ENCODE measurements at places on chromosomes 3 and 15. TPM values are rescaled to one million over a fixed set of nuclear protein-coding genes. Genes with fewer than 3 reads are reported as not detected.

Gene CDC25A
- polyA plus RNA-seq = 9.7 TPM

Gene A4GNT
- 0.33 TPM for polyA plus RNA-seq

Gene CMSS1
- 44.2 TPM for polyA plus RNA-seq

Gene CD276
- polyA plus RNA-seq = 110 TPM

Gene GHSR
- polyA plus RNA-seq = 0.18 TPM

Gene KY
- 4.2 TPM for polyA plus RNA-seq

Gene GRK7
- polyA plus RNA-seq = not detected

Gene IL5RA
- 8.1 TPM for polyA plus RNA-seq

Gene IL17RE
- 2.7 TPM for polyA plus RNA-seq

Gene ROBO2
- polyA plus RNA-seq = 93.2 TPM

Gene PCCB
- 57.4 TPM for polyA plus RNA-seq

Gene CD200
- 99.5 TPM for polyA plus RNA-seq

Gene HCN4
- 9.0 TPM for polyA plus RNA-seq

Gene TPM1
- 245 TPM for polyA plus RNA-seq

Gene WNT7A
- polyA plus RNA-seq = 18.6 TPM

Gene SETMAR
- polyA plus RNA-seq = 20.5 TPM

Gene AAGAB
- 40.9 TPM for polyA plus RNA-seq

Gene PDE12
- 14.7 TPM for polyA plus RNA-seq

Data from spinal cord (tissue), 10 donors.